ENCODE measurements at places on chromosomes 16 and 17.

- no peaks in the 10 kb centered on the region for H3K36me3 ChIP-seq
- no peak overlapping the region for H3K27ac ChIP-seq
Observed at GRCh38 chr17:56085576-56086267, 67.6 kb upstream of the ANKFN1 start.

DNA sequence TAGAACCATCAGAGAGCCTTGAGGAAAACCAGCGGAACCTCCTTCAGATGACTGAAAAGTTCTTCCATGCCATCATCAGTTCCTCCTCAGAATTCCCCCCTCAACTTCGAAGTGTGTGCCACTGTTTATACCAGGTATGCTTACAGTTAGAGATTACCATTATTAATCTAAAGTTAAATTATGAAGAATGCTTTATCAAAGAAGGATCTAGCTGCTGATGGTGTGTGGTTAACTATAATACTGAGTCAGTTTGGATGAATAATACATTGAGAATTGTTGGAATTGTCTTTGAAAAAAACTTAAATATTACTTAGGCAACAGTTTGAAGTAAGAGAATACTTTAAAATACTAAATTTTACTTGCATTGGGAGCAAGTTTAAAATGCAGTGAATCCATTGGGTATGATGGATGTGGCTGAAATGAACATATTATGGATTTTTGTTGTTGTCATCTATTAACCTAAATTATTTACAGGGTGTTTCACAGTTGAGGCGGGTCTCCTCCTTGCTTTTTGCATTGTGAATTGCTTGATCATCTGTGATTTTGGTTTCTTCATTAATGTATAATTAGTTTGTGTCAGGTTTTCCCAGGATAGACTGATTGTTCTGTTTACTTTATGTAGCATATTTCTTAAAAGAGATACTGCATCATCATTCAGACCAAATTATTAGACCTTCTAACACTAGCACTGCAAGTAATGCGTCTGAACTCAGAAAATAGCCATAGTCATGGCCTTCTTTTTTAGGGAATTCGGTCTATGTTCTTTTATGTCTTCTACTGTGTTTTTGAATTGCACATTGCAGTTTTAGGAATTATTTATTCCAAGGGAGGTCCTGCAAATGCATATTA is 47.8 kb downstream of the OMG start:
- no peaks in the 10 kb centered on the region for H3K4me1 ChIP-seq
- H3K36me3 ChIP-seq: peaks cover 9% of the 10 kb centered on the region

DNA sequence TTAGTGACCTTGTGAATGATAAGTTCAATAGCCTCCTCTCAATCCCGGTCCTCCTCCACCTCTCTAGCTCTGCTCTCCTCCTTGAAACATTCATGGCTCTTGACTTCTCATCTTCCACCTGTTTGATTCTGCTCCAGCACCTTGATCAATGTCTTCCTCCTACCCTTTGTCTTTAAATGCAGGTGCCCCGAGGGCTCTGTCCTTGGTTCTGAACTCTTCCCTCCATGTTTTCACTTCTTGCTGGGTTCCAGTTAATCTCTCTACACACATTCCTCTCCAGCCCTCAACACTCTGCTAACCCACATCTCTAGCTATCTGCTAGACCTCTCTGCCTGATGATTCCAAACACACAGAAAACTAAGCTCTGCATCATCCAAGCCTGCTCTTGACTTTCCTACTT is 13.4 kb downstream of the CD300E start:
- no peaks in the 10 kb centered on the region for H3K36me3 ChIP-seq
- H3K27me3 ChIP-seq: no peaks in the 10 kb centered on the region
- peak; percentile 65 for DNase-seq
- H3K27ac ChIP-seq: no peak overlapping the region

GRCh38 chr16:19939553-19939952 is 54.9 kb upstream of the GPRC5B start:
- DNase-seq: no peak
- no peak overlapping the region for H3K4me3 ChIP-seq
- no peaks in the 10 kb centered on the region for H3K36me3 ChIP-seq
- no peak overlapping the region for H3K27ac ChIP-seq
- no peaks in the 10 kb centered on the region for H3K4me1 ChIP-seq

- peaks cover 2% of the 10 kb centered on the region for H3K4me1 ChIP-seq
- H3K27ac ChIP-seq: no peak overlapping the region
- no peak for DNase-seq
- no peaks in the 10 kb centered on the region for H3K27me3 ChIP-seq
Observed at GRCh38 chr16:28155293-28155692, 56.5 kb downstream of the XPO6 start.

- no peak overlapping the region for H3K4me3 ChIP-seq
- H3K4me1 ChIP-seq: no peaks in the 10 kb centered on the region
- H3K27me3 ChIP-seq: no peaks in the 10 kb centered on the region
- DNase-seq: no peak
Observed at GRCh38 chr16:50578137-50578536, 29.9 kb downstream of the NKD1 start.

GRCh38 chr17:82305727-82306300 is 11.6 kb downstream of the CD7 start:
- no peak overlapping the region for H3K27ac ChIP-seq
- H3K27me3 ChIP-seq: no peaks in the 10 kb centered on the region
- no peaks in the 10 kb centered on the region for H3K4me1 ChIP-seq
- DNase-seq: no peak

DNA sequence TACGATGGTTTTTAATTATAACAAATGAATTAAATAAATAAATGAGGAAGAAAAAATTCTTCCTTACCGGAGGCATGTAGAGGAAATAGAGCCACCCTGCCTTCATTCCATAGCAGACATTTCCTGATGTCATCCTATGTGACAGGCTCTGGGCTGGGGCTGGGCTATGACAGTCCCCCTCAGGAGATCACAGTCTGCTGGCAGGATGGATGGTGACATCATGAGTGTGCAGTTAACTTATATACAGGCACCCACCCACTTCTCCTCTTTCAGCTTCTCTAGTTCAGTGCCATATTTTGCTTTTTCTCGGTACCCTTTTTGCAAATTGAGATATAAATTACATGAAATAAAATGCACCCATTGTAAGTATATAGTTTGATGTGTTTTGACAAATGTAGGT is 6.4 kb upstream of the CMTM3 start:
- no peak for DNase-seq
- no peak overlapping the region for H3K27ac ChIP-seq
- H3K4me1 ChIP-seq: no peaks in the 10 kb centered on the region
- no peak overlapping the region for H3K4me3 ChIP-seq
- no peaks in the 10 kb centered on the region for H3K27me3 ChIP-seq
- no peaks in the 10 kb centered on the region for H3K36me3 ChIP-seq

DNA sequence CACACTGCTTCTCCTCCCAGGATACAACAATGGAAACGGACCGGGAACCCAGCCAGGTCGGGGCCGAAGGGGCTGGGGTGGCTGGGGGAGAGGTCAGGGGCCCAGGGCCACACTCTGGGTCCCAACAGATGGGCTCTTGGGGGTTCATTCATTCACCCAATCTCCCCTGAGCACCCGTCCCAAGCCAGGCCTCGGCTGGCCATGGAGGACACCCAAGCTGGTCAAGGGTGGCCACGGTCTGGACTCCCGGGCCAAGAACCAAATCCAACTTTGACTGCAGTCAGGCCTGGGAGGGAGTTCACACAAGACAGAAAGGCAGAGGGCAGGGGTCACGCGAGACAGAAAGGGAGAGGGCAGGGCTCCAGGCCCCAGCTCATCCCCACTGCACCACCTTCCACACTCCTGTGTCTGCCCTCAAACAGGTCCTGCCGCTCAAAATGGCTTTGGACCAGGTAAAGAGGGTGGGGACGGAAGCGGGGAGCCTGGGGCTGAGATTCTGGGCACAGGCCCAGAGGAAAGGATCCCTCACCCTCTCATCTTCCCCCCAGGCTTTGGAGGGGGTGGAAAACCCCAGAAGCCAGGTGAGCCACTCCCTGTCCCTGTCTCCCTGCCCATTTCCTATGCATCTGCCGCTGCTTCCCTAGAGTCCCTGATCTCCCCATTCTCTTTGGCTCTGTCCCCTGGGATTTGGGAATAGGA is 12.3 kb upstream of the PKMYT1 start:
- H3K4me1 ChIP-seq: no peaks in the 10 kb centered on the region
- H3K27me3 ChIP-seq: no peaks in the 10 kb centered on the region
- no peaks in the 10 kb centered on the region for H3K36me3 ChIP-seq
- no peak overlapping the region for H3K27ac ChIP-seq
- no peak for DNase-seq

DNA sequence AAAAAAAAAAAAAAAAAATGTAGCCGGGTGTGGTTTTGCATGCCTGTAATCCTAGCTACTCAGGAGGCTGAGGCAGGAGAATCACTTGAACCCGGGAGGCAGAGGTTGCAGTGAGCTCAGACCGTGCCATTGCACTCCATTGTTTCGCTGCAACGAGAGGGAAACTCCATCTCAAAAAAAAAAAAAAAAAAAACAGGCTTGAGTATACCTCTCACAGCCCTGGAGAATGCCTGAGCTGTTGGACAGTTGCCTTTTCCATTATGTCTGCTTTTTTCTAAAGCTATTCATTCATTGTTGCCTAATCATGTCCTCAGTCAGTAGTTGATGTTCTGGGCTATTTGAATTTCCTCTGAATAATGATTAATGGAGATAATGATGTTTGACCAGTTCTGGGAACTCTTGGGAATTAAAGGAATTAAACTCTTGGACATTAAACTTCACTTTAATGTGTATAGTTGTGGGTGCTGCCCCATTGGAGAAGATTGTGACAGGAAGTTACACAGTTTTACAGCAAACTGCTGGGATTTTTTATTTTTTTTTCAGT is 11.8 kb downstream of the HMOX2 start:
- H3K4me3 ChIP-seq: no peak overlapping the region
- peak overlapping the region; percentile 8 for H3K27ac ChIP-seq
- H3K36me3 ChIP-seq: peaks cover 6% of the 10 kb centered on the region
- DNase-seq: no peak
- no peaks in the 10 kb centered on the region for H3K27me3 ChIP-seq

DNA sequence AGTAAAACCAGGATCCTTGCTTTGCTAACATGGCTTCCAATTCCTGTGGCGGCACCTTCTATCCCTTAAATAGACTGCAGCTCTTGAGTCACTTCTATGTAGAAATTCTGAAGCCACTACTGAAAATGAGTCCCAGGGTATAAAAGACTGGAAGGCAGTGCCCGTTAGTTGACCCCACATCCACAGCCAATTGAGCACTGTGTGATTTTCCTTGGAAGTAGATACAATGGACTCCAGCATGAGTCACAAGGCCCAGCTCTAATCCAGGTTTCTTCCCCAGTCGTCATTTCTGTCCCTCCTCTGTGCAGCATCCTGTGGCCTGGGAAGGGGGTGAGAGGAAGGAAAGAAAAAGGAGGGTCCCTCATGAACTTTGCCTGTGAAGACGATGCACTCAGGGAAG is 69.5 kb downstream of the HLF start:
- no peaks in the 10 kb centered on the region for H3K4me1 ChIP-seq
- no peak overlapping the region for H3K27ac ChIP-seq
- no peaks in the 10 kb centered on the region for H3K27me3 ChIP-seq
- H3K4me3 ChIP-seq: no peak overlapping the region
- DNase-seq: no peak

GRCh38 chr16:17023606-17024005 is 447.2 kb downstream of the XYLT1 start:
- H3K27ac ChIP-seq: no peak overlapping the region
- H3K27me3 ChIP-seq: no peaks in the 10 kb centered on the region
- H3K4me3 ChIP-seq: no peak overlapping the region
- no peaks in the 10 kb centered on the region for H3K36me3 ChIP-seq
- DNase-seq: no peak

DNA sequence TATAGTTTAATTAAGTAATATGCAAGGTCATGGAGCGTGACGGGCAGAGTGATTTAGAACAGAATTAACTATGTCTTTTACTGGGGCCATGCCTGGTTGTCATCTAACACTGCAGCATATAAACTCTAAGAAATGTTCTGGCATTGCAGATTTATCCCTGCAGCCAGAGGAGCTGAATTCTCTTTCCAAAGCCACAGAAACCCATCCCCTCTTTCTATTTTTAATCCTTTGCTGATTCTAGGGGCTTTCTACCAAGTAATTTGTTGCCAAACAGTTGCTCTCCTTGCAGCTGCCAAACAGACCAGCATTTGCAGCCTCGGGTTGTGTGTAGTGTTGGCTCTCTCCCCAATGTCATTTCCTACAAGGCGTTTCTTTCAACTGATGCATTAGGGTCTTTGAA is 243.2 kb upstream of the MON1B start:
- no peak overlapping the region for H3K4me3 ChIP-seq
- no peaks in the 10 kb centered on the region for H3K4me1 ChIP-seq
- no peaks in the 10 kb centered on the region for H3K36me3 ChIP-seq
- DNase-seq: no peak
- H3K27ac ChIP-seq: no peak overlapping the region
- H3K27me3 ChIP-seq: no peaks in the 10 kb centered on the region

DNA sequence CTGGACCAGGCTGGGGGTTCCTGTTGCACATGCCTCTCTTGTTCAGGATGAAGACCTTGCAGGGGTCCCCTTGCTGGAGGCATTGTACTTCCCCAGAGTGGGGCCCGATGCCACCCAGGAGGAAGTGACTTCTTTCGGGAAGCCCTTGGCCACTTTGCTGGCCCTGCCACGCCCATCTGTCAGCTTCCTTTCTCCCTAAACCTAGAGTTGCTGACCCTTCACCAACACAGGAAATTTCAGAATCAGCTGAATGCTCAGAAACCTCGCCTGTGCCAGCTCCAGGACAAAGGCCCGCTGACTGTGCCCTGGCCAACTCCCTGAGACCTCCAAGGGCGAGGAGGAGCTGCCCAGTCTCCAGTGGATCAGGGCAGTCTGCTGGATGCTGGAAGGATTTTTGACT is 26.7 kb downstream of the WNT9B start:
- no peaks in the 10 kb centered on the region for H3K4me1 ChIP-seq
- H3K4me3 ChIP-seq: no peak overlapping the region
- no peak overlapping the region for H3K27ac ChIP-seq
- no peak for DNase-seq

DNA sequence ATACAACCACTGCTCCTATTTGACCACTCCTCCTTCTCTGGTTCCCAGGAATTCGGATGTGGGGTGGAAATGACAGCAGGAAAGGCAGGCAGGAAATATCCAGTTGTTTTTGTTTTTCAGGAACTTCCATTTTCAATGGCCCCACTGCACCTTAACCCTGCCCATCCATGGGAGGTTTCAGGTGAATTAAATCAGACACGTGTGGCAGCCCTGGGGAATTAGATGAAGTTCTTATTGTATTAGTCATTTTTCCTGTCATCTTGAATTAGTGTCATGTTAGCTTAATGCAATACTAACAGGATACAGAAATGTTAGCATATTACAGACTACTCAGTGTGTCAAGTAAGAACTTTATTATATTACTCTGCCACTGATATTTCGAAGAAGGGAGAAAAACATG is 146.4 kb downstream of the CHD9NB start:
- no peak for DNase-seq
- H3K4me3 ChIP-seq: no peak overlapping the region
- H3K27me3 ChIP-seq: no peaks in the 10 kb centered on the region
- no peaks in the 10 kb centered on the region for H3K4me1 ChIP-seq

DNA sequence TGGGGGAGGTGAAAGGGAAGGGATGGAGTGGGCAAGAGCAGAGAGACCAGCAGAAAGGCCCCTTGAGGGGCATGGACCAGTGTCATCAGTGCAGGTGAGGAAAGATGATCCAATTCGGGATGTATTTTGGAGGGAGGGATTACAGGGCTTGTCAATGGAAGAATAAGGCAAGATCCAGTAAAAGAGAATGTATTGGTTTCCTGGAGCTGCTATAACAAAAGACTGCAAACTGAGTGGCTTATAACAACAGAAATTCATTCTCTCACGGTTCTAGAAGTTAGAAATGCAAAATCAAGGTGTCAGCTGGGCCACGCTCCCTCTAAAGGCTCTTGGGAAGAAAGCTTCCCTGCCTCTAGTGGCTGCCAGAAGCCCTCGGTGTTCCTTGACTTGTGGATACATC is 41.7 kb downstream of the SLC39A11 start:
- no peak for DNase-seq
- no peak overlapping the region for H3K4me3 ChIP-seq
- H3K27ac ChIP-seq: no peak overlapping the region
- no peaks in the 10 kb centered on the region for H3K4me1 ChIP-seq
- H3K36me3 ChIP-seq: no peaks in the 10 kb centered on the region

All from kidney (tissue), 22 donors.